ENCODE measurements at places on chromosomes 12 and 14.

DNA sequence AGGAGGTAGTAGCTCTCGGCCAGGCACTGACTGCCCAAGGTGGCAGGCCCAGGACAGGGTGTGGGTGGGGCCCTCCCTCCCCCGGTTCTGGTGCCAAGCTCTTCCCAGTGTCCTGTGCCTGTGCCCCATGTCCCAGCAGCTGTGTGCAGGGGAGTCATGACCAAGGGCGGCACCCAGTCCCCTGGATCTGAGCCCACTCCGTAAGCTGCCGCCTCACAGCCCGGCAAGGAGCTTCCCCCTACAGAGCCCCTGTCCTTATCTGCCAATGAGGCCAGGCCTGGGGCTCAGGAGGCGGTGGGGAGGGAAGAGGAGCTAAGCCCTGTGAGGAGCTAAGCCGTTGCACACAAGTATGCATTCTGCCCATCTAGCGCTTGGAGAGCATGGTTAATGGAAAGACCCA is 5.6 kb upstream of the C14orf180 start:
- DNase-seq: no peak

GRCh38 chr14:78764240-78764639 is 594.1 kb downstream of the NRXN3 start:
- DNase-seq: no peak

- DNase-seq: no peak
Observed at GRCh38 chr12:91506452-91506851, 323.8 kb upstream of the DCN start.

DNA sequence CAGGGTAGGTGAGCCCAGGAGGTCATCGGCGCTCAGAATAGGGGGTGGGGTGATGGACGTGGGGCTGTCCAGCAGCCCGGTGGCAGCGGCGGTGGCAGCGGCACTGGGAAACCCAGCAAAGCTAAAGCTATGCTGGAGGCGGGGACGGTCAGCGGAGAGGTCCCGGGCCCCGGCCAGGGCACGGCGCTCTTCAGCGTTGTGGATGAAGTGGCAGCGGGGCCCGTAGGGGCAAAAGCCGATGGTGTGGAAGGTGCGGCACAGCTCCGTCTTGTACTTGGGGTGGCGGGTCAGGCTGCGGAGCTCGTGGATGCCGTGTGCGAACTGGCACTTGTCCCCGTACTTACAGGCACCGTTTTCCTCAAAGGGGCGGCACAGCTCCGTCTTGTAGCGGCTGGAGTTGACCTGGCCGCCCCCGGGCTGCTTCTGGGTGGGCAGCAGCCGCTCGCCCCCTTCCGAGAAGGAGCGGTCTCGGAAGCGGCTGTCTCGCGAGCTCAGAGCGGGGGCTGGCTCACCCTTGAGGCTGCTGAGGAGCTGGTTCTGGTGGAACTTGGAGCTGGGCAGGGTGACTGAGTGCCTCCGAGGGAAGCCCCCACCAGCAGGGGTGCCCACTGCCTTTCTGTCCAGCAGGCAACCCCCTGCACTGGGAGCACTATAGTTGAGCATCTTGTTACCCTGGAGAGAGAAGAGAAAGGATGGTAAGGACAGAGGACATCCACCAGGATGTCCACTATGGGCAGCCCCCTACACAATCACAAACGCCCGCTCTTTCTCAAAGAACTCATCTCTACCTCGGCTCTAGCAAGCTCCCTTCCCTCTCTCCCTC is 2.8 kb downstream of the ZFP36L1 start:
- DNase-seq: no peak

GRCh38 chr12:9509464-9510161 is 98.1 kb downstream of the KLRB1 start:
- DNase-seq: no peak

DNA sequence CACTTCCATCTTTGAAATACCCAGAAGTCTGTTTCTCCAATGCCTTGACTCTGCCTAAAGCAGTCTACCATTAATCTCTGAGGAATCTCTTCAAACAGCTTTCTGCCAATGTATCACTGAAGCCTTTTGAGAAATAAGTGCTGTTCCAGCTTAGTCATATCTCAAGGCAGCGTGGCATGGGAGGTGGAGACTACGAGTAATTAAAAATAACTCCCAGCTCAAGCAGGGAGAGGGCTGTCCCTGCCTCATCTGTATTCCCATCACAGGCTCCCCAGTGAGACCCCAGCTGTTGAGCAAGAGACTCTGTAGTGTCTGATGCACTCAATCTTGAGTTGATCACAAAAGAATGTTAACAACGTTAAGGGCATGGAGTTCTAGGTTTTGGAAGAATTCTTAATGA is 700.6 kb downstream of the DIO2 start:
- no peak for DNase-seq

DNA sequence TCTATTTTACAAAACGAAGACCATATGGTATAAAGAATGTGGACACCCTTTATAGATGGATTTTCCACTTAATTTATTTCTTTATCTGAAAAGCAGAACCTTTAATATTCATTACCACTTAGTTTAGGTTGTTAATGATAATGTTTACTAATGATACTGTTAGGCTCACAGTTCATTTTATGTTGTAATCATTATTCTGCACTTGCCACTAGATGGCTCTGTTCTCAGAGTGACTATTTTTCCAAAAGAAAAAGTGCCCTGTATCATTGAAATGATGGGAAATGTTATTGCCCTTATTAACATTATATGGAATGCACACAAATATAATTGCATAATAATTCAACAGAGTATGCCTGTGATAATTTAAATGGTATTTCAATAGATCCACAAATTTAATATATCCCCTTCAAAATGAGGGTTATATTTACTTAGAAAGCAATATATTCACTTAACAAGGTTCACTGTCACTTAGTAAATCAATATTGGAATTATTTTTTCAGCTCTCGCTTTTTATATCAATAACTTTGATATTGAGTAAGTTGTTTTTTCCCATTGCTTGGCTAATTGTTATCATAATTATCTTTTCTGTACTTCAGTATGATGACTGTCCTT is 95.7 kb downstream of the PDE3A start:
- DNase-seq: no peak

DNA sequence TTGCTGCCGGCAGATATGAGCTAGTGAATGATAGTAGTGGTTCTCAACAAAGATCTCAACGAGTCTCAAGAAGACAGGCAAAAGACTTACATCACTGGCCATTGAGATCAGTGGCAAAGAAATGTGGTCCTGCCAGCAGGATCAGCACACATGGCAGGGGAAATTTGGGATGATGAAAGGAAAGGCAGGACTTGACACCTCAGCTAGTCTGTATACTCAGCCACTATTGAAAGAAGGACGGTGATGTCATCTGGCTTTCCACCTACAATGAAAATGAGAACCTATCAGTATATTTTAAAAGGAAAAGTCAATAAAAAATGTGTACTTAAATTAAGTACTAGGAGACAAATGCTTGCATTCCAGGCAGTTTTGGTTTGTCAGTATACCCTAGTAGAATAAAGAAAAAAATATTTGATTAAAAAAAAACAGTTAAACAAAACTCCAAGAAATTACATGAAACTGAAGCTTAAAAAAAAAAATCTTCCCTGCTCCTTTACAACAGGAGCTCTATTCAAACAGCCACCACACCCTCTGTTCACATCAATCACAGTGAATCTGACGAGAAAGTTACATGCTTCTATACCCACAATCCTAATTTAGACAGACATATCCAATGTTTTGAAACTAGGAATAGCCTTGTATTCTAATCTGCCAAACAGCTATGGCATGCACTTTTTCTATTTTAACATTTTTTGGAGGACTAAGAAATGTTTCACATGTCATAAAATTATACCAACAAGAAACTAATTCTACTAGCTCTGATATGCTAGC is 34.9 kb downstream of the RAD9B start:
- no peak for DNase-seq

GRCh38 chr14:30966415-30967363 is 58.8 kb upstream of the AP4S1 start:
- no peak for DNase-seq

- no peak for DNase-seq
Observed at GRCh38 chr14:76500011-76500410, 124.1 kb downstream of the ESRRB start.

DNA sequence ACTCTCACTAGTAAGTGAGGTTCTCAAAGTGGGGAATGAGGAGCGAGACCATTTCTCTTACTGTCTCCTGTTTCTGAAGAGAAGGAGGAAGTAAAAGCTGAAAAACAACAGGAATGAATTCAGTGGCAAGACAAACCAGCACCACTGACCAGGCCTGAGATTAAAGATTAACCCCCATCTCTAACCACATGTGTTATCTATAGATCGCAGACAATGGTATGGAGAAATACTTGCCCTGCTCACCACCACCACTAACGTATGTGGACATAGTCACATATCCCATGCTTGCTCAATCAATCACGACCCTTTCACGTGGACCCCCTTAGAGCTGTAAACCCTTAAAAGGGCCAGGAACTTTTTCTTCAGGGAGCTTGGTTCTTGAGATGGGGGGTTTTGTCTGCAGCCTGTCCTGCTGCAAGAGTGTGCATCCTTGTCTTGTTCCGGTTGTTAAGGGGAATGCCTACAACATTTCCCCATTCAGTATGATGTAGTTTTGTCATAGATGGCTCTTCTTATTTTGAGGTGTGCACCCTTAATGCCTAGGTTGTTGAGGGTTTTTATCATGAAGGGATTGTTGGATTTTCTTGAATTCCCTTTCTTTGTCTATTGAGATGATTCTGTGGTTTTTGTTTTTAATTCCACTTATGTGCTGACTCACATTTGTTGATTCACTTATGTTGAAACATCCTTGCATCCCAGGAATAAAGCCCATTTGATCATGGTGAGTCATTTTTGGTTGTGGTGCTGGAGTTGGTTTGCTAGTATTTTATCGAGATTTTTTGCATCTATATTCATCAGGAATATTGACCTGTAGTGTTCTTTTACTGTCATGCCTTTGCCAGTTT is 698.8 kb upstream of the LMO3 start:
- DNase-seq: no peak

DNA sequence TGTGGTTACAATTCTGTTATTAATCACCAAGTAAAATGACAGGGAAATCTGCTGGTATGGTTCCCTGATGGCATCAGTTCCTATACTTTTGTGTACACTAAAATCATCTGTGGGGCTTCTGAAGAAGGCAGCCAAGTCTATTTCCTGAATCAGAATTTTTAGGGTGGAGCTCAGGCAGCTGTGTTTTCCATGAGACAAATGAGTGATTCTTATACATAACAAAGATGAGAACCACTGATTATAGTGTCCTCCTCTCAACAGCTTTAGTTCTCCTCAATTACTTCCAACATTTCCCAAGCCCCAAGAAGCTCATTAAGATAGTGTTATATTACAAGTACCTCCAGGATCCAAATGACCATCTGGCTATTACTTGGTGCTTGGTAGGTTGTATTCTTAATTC is 64.5 kb upstream of the USP44 start:
- no peak for DNase-seq
